ENCODE measurements at places on chromosomes 2 and 18.

DNA sequence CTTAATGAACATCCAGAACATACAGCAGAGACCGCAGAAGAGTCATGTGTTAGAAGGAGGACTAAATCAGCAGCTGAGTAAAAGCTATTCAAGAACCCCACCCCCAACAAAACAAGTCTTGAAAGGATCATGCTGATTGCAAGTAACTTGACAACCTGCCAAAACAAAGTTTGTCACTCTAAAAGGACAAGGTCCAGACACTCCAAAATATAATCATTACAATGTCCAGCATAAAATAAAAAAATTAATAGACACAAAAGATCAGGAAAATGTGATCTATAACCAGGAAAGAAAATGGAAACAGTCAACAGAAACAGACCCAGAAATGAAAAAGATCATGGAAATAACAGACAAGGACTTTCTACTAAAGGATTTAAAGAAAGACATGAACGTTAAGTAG lies 28.5 kb downstream of the CCDC88A start:
- no peak for DNase-seq

DNA sequence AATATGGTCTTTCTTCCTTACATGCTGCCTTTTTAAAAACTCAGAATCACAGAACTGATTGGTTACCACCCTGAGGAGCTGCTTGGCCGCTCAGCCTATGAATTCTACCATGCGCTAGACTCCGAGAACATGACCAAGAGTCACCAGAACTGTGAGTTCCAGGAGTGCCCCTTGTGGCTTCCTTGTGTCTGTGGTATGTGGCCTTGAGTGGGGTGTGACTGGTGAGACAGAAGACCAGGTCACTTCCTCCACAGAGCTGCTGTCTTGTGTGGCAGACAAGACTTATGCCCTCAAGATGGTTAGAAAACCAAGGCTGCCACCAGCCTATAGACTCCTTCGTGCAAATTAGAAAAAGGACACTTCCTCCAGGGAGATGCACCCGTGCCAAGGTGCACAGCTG lies 72.6 kb downstream of the EPAS1 start:
- no peak for DNase-seq

DNA sequence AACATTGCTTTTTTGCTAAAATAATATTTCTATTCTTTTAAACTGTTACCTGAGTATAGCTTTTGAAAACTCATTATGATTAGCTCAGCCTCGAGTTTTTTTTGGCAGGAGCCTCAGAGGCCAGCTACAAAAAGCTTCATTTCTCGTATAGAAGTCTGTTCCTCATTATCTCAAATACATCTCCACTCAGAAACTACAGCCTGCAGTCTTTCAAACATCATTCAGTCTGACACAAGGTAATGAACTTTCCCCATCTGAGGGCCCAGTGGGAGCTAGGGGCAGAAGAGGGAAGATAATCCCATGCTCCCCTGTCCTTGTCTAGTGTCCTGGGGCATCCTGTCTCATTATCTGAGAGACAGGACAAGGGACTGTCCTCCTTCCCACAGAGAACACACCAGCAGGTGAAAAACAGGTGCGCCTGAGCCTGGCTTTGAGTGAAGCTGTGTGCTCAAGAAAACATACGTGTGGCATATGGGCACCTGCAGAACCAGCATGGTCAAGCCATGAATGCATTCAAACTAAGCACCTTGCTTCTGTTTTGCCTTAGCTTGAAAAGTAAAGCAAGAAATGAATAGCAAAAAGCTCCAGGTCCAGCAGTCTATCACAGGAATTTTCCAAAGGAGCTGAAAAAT lies 247.5 kb downstream of the MREG start:
- DNase-seq, result no peak

GRCh38 chr2:65386344-65386743 lies 46.1 kb downstream of the SPRED2 start:
- no peak for DNase-seq

GRCh38 chr18:26493021-26493420 lies 55.3 kb downstream of the KCTD1 start:
- DNase-seq, result no peak

GRCh38 chr2:241855245-241855887 lies 3.3 kb downstream of the PDCD1 start:
- no peak for DNase-seq

GRCh38 chr18:51614033-51614432 lies 416.6 kb upstream of the MEX3C start:
- DNase-seq, result no peak

GRCh38 chr2:74646201-74646600 lies 1.9 kb downstream of the M1AP start:
- DNase-seq, result no peak

- DNase-seq, result no peak
Measured at GRCh38 chr2:239360421-239361310, 40.2 kb downstream of the HDAC4 start.

DNA sequence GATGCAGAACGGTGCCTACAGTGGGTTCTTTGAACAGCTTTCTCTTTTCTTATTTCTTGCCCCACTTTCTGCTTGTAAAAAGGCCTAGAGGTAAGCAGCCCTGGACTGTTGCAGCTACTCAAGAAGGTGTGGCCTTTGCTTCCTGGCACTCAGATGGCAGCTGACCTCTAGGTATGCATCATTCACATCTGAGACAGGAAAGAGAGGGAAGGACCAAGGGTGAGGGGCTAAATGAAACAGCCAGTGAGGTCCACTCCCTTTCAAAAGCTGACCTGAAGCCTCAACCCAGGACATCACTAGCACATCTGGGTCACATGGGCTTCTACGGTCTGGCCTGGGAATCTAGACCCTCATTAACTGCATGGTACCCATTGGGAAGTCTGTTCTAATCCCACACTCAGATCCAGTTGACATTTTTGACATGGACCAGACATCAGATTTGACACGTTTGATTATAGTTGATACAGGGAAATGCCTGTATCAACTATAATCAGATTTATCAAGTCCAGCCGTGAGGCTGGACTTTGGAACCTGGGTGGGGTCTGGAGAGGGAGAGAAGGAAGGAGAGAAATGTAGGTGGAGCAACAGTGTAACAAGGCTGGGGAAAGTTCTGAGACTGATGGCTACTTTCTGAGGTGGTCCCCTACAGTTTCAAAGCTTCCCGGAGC lies 60.2 kb downstream of the E2F6 start:
- DNase-seq, result no peak

DNA sequence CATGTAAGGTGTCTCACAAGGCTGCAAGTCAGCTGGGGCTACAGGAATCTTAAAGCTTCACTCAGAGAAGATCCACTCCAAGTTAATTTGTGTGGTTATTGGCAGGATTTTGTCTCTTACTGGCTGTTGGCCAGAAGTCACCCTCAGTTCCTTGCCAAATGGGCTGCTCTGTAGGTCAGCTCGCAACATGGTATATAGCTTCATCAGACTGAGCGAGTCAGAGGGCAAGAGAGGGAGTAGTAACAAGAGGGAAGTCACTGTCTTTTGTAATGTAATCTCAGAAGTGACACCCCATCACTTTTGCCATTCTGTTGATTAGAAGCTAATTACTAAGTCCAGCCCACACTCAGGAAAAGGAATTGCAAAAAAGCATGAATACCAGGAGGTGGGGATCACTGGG lies 119.5 kb downstream of the LRRTM1 start:
- no peak for DNase-seq

GRCh38 chr2:109368798-109369197 lies 239.8 kb downstream of the SH3RF3 start:
- DNase-seq, result no peak

DNA sequence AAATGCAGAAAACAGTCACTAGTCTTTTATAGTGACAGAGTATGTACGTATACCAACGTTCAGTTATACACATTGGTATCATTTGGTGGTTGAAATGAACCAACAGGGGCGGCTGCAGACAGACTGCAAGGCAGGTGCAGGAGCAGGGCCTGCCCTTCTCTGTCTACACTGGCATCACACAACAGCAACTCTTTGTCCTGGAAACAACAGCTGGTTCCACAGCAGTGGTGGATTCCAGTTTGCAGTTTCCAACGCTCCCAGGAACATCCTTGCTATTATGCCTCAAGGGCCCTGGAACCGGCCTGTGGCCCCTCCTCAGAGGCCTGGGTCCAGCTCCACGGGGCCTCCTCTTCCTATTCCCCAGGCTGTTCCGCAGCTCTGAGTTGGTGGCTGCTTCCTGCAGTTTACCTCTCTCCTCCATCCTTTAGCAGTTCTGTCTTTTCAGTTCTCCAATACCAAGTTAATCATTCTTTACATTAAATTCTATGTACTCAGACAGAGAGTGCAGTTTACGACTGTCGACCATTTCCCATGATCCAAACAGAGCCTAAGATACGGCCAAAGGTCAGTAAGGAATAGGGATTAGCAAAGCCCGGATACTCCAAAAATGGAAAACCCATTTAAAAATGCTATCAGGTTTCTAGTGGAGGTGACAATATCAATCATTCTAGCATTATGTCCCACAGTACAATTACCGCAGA lies 87.8 kb downstream of the NOL10 start:
- no peak for DNase-seq

GRCh38 chr2:16037808-16038457 lies 97.6 kb downstream of the MYCN start:
- DNase-seq, result no peak

GRCh38 chr2:238688193-238689153 lies 159.4 kb upstream of the TWIST2 start:
- no peak for DNase-seq

DNA sequence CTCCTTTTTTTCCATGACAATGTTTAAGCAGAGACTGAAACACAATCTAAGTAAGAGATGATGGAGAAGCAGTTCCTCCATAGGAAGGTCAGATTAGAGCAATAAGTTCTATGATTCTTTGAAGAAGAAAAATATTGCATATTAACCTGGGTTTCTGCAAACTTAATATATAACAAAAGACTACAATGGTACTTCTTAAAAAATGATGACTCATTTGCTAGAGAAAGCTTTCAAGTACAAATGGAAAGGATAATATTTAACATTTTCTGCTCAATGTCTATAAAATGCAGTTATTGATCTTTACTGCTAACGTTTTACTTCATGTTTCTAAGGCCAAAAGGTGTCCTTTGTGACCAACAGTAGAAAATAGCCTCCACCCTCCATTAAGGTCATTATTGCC lies 158.6 kb downstream of the DOCK10 start:
- DNase-seq, result no peak

DNA sequence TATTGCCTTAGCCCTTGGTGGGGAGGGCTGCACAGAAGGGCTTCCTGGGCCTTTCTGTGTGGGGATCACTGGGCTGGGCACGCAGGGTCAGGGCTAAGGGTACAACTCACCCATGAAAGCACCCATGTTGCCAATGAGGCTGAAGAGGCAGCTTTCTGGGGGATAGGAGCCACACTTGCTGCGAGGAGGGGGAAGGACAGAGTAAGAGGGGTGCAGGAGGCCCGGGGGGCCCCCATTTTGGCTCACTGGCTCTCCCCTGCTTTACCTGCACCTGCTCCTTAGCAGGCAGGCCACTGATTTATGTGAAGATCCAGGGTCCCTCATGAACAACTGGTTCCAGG lies 2.3 kb downstream of the TMEM150A start:
- no peak for DNase-seq

GRCh38 chr2:40554665-40555294 lies 102.9 kb upstream of the SLC8A1 start:
- DNase-seq, result peak; percentile 4

DNA sequence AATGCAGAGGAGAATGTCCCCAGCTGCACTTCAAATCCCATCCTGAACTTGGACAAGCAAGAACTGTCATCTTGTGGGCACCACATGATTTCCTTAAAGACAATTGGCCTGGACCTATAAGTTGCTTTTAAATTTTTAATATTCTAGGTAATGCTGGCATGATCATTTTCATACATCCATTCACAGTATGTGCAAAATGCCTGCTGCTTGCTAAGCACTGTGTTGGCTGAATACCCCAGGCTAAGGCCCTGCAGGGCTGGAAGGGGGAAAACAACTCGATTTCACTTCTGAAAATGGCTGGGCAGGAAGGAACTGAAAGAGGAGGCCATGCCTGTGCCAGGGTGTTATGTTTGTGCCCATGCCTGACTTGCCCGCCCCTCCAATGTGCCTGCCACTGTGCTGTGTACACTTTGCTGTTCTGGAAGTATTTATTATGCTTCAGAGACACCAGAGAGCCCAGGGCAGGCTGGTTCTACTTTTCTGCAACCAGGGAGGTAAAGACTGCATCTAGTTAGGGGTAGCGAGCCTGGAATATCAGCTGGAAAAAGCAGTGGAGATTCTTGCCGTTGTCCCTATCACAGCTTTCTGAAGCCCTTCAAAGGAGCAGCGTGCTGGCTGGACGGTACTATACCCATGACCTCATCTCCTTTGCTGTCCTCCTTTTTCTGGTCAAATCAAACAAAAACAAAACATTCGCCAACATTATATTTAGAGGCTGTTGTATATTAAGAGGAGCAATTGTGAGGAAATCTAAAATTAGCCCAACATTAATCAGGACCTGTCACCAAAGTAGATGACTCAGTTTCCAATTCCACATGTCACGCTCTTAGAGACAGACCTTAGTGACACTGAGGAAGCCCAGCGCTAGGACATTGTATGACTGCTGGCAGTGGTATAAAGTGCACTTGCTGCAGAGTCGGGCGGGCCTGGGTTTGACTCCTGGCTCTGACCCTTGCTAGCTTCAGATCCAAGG lies 158.1 kb downstream of the DDX1 start:
- no peak for DNase-seq

GRCh38 chr2:10504994-10505820 lies 57.1 kb upstream of the ODC1 start:
- no peak for DNase-seq

DNA sequence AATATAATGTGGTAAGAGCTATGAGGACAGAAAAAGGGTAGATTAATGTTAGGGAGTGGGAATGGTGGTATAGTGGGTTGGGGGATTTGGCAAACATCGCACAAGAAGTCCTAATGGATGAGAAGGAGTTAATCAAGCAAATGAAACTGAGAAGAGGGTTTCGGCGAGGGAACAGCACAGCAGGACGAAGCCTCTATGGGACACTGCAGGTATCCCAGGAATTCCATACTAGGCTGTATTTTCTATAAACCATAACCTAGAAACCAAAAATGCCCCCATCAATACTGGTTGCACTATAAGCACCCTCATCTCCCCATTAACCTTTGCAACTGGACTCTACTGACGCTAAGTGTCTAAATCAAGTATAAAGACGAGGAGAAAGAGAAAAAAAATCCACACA lies 10.3 kb downstream of the WDFY1 start:
- no peak for DNase-seq

- DNase-seq, result peak; percentile 36
Measured at GRCh38 chr2:45889053-45889452, 237.6 kb downstream of the PRKCE start.

GRCh38 chr2:34736482-34736881 lies 1137.4 kb upstream of the FAM98A start:
- DNase-seq, result no peak
